Hematopoietic multipotent progenitor cell treated with erythropoietin and hydrocortisone succinate and interleukin-3 and kit ligand, for 6 days (in vitro differentiated cells): ENCODE measurements at places on chromosomes 5 and 9.

- DNase-seq, result no peak
These were observed 271.0 kb downstream of the DNAH5 start for GRCh38 chr5:13673511-13673910.

- no peak for DNase-seq
These were observed 12.8 kb downstream of the UGCG start for GRCh38 chr9:111909444-111909843.

GRCh38 chr5:108387758-108388157, 5.9 kb upstream of the FBXL17 start:
- DNase-seq, result no peak

DNA sequence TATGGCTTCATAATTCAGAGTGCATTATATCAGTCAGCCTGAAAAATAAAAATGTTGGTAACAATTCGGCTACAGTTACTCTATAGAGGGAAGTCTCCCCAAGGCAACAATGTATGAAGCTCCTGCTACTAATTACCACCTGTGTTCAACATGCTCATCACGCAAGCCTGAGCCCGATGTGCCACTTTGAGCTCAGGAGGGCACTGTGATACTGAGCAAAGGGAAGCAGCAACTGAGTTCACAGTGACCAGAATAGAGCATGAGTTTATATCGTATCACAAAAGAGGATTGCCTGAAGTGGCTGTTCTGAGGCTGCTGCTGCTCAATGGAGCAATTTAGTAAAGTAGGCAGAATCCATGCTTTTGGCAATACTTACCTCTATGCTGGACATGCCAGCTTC, 202.0 kb upstream of the HAPLN1 start:
- no peak for DNase-seq

DNA sequence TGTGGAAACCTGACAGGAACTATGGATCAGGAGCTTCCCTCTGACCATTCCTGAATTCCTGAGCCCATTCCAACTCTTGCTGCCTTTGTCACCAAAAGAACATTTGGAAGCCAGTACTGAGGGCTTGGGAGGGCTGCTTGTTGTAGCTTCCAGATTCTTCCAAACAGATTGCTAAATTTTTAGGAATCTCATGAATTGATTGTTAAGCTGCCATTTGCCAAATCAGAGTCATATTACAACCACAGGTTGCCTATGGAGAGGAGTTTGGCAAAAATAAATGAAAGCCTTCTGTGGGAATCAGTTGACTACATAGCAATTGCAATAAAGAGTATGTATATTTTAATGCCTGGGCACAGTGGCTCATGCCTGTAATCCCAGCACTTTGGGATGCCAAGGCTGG, 39.2 kb upstream of the SLC28A3 start:
- no peak for DNase-seq

GRCh38 chr5:177494346-177495195, 2.8 kb downstream of the PDLIM7 start:
- DNase-seq, result peak; percentile 71
